ENCODE measurements at places on chromosomes 3 and 15.

DNA sequence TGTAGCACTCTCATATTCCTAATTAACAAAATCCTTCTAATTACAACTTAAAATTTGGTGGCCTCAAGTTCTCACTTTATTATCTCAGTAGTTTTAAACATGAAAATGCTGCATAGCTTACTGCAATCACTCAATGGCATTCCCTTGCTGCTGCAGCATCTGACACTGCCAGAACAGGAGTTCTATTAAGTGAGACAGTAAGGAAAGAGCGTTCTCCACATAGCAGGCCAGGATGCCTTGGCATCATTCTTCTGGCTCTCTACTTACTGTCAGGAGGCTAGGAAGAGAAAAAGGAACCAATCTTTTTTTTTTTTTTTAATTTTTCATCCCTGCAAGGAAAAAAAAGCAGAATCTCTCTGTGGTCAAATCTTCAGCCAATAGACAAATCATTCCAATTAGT lies 3.2 kb downstream of the CNBP start:
- DNase-seq, result no peak

DNA sequence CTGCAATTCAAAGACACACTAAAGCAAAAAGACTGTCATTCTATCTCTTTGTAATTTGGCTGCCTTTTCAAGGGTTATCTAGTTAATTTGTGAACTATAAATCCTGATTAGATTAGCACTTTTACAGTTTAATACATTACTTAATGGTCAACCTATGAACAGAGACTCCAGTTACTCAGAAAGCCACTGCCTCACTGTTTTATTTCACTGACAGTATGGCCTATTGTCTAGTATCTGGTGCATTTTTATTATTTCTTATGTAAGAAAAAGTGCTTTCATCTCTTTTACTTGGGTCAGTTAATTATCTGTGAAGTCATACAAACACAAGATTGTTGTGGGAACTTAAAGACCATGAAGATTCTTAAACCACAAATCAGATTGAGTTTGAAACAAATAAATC lies 133.8 kb downstream of the ZBBX start:
- no peak for DNase-seq

GRCh38 chr3:195752546-195753331 lies 32.0 kb downstream of the MUC20 start:
- DNase-seq, result no peak

- DNase-seq, result no peak
These were observed 30.9 kb downstream of the C3orf18 start for GRCh38 chr3:50536471-50537180.

GRCh38 chr3:39501968-39502837 lies 34.7 kb downstream of the MOBP start:
- DNase-seq, result no peak

DNA sequence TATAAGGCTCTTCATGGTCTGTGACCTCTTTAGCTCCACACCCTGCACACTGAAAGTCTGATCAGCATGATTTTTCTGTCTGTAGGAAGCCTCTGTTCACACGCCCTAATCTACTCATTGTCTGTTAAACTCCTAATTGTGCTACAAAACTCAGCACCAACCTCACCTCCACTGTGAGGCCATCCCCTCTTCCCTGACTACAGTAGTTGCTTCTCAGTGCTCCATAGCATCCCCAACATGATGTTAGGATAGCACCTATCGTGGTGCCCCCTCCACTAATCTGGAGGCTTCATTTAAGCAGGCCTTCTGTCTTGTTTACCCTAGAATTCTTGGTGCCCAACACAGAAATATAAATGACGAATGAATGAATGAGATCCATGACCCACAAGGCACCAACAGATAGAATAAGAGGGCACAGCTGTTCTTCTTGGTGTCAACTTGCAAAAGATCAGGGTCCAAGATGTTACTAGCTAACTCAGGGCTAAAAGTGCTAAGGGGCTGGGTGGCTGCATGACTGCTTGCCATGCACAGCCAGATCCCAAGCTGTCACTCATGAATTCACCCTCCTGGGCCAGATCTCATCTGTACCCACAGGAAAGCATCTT lies 55.2 kb upstream of the HEG1 start:
- DNase-seq, result no peak

- no peak for DNase-seq
These were observed 69.5 kb downstream of the TRANK1 start for GRCh38 chr3:36875397-36875796.

DNA sequence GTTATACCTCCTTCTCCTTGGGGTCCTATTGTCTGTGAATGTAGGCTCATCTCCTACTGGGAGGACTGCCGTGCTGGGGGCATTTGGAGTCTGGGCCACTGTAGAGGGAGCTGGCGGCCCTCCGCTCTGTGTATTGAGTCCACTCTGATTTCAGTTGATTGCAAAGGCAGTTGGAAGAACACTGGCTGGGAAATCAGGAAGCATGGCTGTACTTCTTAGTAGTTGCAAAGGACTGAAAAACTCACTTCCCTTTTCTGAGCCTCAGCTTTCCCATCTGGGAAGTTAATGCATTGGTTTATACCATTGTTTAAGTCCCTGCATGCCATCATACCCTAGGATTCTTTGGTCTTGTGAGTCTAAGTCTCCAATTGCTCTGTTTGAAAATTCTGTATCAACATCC lies 46.7 kb downstream of the TMED3 start:
- DNase-seq, result no peak

DNA sequence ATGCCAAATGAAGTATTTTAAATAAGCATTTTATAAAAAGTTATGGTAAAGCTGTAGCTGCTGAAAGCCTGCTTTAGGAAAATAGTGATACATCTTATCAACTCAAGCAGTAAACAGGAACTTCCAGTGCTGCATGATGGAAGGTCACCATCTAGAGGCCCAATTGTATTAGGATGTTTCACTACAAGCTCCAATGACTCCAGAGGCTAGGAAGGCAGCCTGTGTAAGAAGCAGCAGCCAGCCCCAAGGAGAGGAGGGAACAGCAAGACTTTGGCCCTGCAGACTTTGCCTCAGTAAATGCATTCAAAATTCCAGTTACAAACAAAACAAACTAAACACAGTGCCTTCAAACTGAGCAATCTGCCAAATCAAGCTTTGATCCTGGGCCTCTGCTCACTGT lies 32.1 kb downstream of the ILDR1 start:
- no peak for DNase-seq

DNA sequence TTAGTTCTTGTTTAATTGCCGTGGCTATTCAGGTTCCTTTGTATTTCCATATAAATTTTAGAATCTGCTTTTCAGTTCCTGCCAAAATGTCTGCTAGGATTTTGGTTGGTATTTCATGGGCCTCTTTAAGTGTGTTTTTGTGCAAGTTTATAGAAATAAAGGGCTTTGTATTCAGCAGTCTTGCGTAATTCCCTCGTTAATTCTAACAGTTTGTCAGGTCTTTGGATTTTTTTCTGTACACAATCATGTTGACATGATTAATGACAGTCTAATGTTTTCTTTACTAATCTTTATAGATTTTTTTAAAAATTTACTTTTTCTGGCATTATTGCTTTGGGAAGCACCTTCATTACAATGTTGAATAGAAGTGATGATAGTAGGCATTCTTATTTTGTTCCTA lies 120.9 kb downstream of the NEK11 start:
- no peak for DNase-seq

- no peak for DNase-seq
These were observed 285.8 kb upstream of the GADL1 start for GRCh38 chr3:31180274-31180673.

GRCh38 chr3:171845481-171846284 lies 2.5 kb downstream of the TMEM212 start:
- DNase-seq, result no peak

DNA sequence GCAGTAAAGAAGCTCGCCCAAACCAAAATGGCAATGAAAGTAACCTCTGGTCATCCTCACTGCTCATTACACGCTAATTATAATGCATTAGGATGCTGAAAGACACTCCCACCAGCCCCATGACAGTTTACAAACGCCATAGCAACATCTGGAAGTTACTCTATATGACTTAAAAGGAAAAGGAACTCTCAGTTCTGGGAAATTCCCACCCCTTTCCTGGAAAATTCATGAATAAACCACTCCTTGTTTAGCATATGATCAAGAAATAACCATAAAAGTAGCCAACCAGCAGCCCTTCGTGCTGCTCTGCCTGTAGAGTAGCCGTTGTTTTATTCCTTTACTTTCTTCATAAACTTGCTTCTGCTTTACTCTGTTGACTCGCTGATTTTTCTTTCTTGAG lies 164.6 kb downstream of the SMAD6 start:
- no peak for DNase-seq

GRCh38 chr3:28151207-28151550 lies 90.2 kb upstream of the CMC1 start:
- no peak for DNase-seq

GRCh38 chr3:130901463-130902204 lies 7.8 kb downstream of the ATP2C1 start:
- DNase-seq, result no peak

- DNase-seq, result no peak
These were observed 502.1 kb upstream of the IL12A start for GRCh38 chr3:159486580-159486979.

DNA sequence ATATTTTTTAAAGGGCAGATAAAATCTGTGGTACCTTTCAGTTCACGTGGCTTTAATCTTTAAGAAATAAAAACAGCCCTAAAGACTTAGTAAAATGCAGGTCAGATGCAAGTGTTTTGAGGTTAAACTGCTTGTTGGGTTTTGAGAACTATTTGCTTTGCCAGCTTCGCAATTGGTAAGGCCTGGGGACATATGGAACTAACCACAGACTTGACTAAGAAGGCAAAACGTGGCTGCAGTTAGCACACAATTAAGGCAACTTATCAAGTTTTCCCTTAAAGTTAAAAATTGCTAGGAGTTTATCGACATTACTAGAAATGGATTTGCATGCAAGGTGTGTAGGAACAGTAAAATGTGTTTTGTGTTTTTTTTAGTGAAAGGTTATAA lies 206.9 kb downstream of the ZNF385D start:
- no peak for DNase-seq

GRCh38 chr15:57591237-57591821 lies 375 bp upstream of the MYZAP start:
- DNase-seq, result no peak

GRCh38 chr3:156201411-156202405 lies 81.3 kb downstream of the KCNAB1 start:
- DNase-seq, result no peak

DNA sequence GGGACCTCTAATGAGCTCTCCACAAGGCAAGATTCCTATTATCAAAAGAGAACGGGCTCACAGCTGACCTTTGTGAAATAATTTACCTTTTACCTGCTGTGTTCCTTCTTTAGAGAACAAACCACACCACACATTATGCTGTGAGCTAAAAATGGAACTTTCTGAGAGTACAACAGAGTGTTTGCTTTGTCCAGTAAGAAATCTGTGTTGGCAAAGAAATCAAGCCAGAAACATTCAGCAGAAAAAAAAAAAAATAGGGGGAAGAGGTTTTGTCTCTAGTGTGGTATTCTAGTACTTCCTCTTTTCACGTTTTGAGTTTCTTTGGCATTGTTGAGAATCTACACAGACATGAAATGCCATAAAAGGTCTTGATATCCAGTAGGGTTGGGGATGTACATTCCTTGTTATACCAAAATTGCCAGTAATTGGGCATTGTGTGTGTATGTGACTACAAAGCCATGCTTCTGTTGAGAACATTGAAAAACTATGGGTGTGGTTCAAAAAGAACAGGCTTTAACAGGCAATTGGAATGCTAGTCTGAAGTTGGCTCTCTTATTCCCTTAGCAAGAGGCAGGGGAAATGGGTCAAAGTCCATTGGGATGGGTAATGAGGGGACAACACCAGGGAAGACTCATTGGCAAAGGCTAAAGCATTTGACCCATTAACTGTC lies 273.5 kb downstream of the NEK10 start:
- no peak for DNase-seq

GRCh38 chr3:107897471-107898061 lies 193.3 kb downstream of the CD47 start:
- DNase-seq, result no peak

DNA sequence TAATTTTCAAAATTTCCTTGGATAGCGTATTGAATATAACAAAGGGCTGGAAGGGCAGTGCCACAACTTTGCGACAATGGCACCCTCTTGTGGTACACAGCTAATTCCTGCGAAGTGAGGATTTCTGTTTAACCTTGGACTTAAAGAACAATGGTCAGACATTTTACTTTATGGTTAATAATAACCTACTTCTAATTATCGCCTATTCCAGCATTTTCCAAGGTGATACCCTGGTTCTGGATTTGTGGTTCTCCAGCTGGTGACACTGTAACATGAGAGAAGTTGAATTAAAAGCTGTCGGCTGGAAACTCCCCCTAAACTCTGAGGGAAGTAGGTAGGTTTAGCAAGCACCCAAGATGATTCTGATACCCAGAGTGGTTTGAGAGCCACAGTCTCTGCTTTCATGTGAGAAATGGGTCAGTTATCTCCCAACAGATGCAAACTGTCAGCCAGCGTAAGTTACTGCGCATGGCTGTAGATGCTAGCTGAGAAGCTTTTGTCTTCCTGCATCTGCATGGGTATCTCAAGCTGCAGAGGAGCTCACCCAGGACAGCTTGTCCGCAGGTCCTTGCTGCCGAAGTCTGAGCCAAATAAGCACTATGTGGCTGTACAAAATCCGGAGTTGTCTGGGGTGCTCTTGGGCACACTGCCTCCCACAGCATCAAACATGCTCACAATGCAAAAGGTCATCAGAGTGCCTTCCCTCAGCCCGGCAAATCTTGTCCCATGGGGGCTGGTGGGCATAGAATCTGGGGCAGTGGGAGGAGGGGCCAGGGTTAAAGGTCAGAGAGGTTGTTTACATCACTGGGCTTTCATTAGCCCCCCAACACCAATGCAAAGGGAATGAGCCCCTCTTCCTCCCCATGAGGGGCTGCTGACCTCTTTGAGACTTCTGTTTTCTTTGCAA lies 6.6 kb upstream of the CHSY1 start:
- DNase-seq, result no peak

GRCh38 chr3:30964612-30965011 lies 70.2 kb upstream of the GADL1 start:
- peak; percentile 93 for DNase-seq

DNA sequence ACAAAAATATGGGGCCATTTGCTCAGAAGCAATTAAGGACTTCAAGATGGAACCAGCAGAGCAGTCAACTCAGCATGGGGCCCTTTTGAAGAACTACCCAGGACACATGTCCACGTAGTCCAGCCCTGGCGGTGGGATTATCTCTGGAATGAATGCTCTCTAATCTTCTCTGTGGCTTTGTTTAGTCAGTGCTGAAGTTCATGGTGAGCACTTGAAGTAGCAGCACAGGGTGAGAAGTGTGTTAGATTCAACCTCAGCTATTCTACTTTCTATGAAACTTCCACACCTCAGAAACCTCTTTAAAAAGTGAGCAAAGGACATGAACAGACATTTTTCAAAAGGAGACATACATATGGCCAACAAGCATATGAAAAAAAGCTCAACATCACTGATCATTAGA lies 74.4 kb downstream of the THRB start:
- DNase-seq, result no peak
